ENCODE measurements at places on chromosomes 3 and 15.
A peak's percentile ranks its signal among the peaks of the same experiment; 100 is the strongest.

GRCh38 chr3:195084746-195085145 lies 186.2 kb downstream of the XXYLT1 start:
- no peak for DNase-seq

GRCh38 chr3:49028298-49028672 lies 913 bp downstream of the IMPDH2 start:
- no peak for DNase-seq

- DNase-seq: no peak
Observed at GRCh38 chr15:55998478-55998877, 5.1 kb upstream of the NEDD4 start.

DNA sequence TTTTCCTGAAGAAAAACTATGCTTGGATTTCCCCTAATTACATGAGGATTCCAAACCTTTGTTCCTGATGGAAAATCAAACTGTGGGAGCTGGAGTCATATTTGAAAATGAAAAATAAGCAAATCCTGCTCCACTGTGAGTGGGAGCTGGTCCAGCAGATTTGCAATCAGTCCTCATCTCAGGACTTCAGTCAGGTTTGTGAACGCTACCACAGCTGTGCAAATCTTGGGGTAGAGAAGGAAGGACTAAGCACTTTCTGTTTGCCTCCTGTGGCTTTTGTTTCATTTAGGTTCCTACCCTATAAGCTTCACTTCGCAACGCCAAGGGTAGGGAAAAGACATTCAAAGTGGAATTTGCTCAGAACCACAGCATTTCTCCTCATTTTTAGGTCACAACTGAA lies 238.2 kb downstream of the TUSC7 start:
- DNase-seq: no peak

- DNase-seq: no peak
Observed at GRCh38 chr15:91183596-91183995, 83.5 kb downstream of the SV2B start.

DNA sequence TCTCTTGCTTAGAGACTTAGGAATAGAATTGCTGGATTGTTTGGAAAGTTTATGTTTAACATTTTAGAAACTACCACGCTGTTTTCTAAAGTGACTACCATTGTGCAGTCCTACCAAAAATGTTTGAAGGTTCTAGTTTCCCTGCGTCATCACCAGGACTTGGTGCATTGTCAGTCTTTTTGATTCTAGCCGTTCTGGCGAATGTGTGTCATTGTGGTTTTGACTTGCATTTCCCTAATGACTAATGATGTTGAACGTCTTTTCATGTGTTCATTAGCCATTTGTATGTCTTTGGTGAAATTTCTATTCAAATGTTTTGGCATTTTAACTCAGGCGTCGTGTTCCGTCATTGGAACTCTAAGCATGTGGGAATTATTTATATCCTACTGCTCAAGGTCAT lies 58.0 kb downstream of the CHD2 start:
- peak; percentile 46 for DNase-seq

DNA sequence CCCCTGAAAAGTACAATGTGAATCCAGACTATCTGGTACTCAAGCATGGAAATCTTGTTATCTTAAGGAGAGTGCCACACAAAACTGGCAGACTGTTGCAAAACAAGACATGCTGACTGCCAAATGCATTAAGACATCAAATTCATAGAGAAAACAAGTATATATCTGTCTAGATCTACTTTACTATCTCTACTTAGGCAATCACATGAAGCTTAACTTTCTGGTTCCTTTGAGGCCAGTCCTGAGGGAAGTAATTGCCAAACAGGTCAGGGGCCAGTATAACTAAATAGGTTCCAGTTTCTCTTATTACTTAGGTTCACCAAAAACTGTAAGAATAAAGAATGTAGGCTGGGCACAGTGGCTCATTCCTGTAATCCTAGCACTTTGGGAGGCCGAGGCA lies 15.9 kb upstream of the SLC4A7 start:
- no peak for DNase-seq

GRCh38 chr15:69515508-69515907 lies 62.9 kb downstream of the RPLP1 start:
- DNase-seq: no peak

DNA sequence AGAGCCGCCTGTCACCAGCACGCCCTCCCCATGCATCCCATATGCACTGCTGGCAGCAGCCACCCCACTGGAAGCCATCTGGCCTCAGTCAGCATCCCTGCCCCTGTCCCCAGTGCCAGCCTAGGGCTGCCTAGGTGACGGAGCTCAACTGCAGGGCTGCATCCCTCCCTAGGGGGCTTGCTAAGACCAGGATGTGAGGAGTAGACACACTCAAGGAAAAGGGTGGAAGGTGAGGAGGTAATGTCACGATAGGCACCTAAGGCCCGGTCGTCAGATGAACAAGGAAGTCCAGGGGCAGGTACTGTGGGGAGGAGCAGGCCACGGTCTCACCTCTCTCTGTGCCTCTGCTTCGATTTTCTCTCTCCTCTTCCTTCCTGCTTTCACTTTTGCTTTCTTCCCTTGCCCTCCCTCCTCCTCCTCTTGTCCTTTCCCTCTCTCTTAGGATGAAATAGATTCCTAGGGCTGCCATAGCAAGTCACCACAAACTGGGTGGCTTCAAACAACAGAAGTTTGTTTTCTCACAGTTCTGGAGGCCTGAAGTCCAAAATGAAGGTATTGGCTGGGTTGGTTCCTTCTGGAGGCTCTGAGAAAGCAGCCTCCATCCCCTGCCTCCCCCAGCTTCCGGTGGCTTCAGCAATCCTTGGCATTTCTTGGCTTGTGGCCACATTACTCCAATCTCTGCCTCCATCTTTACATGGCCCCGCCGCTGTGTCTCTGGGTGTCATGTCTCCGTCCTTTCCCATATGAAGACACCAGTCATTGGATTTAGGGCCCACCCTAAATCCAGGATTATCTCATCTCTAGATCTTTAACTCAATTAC lies 298.3 kb downstream of the SHQ1 start:
- no peak for DNase-seq

GRCh38 chr3:126155819-126156218 lies 24.6 kb downstream of the ALDH1L1 start:
- DNase-seq: no peak

GRCh38 chr15:51692154-51692553 lies 10.9 kb downstream of the SCG3 start:
- DNase-seq: no peak

- DNase-seq: peak; percentile 44
Observed at GRCh38 chr3:153734777-153735551, 386.2 kb upstream of the ARHGEF26 start.

DNA sequence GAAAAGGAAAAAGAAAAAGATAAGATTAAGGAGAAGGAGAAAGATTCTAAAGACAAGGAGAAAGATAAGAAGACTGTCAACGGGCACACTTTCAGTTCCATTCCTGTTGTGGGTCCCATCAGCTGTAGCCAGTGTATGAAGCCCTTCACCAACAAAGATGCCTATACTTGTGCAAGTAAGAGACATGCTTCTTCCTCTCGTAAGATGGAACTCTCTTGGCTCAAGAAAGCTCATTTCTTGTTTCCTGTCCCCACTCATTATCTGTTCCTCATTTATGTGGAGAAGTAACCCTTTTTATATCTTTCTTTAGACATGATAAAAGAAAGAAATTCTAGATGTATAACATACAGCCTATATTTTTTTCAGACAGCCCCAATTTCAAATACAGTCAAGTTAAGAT lies 101.4 kb downstream of the KLHL25 start:
- no peak for DNase-seq

GRCh38 chr3:6444888-6445658 lies 415.8 kb upstream of the GRM7 start:
- DNase-seq: no peak

DNA sequence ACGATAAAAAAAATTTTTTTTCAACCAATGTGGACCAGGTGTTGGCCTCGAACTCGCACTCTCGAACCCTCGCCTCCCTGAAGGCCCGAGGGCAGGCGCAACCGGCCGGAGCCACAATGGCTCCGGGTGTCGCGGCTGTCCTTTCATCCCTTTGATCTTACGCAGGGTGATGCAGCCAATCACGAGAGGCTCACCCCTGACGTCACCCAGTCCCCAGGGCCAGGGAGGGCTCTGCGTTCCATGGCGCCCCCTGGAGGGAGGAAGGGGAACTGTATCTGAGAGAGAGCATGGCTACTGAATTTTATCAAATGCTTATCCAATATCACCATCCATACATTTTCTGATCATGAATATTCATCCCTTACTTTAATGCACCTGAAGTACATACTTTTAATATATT lies 15.4 kb upstream of the GMNC start:
- no peak for DNase-seq

- DNase-seq: no peak
Observed at GRCh38 chr3:59963676-59964075, 913.9 kb upstream of the CFAP20DC start.

DNA sequence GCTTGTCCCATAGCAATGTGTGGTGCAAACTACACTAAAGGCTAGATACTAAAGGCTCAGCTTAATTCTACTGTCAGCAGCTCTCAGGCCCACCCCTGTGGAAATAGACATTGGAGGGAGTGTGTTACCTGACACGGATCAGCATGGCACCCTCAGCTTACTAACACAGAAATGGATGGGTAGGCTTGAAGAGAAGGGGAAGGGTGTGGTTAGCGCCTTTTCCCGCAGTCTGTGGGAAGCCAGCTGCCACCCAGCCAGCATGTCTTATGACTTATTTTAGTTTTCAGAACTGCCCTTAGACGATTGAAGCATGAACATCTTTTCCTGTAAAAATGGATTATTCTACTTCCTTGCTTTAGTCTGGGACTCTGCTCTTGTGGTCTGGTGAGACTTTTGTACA lies 25.8 kb upstream of the ADPGK start:
- DNase-seq: no peak

DNA sequence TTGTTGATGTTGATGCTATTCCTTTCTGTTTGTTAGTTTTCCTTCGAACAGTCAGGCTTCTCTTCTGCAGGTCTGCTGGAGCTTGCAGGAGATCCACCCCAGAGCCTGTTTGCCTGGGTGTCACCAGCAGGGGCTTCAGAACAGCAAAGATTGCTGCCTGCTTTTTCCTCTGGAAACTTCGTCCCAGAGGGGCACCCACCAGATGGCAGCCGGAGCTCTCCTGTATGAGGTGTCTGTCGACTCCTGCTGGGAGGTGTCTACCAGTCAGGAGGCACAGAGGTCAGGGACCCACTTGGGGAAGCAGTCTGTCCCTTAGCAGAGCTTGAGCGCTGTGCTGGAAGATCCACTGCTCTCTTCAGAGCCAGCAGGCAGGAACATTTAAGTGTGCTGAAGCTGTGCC lies 303.2 kb downstream of the ZIC1 start:
- DNase-seq: no peak

- DNase-seq: no peak
Observed at GRCh38 chr15:96323319-96324145, 7.0 kb upstream of the NR2F2 start.

- peak; percentile 84 for DNase-seq
Observed at GRCh38 chr3:30440147-30440604, 166.2 kb upstream of the TGFBR2 start.

DNA sequence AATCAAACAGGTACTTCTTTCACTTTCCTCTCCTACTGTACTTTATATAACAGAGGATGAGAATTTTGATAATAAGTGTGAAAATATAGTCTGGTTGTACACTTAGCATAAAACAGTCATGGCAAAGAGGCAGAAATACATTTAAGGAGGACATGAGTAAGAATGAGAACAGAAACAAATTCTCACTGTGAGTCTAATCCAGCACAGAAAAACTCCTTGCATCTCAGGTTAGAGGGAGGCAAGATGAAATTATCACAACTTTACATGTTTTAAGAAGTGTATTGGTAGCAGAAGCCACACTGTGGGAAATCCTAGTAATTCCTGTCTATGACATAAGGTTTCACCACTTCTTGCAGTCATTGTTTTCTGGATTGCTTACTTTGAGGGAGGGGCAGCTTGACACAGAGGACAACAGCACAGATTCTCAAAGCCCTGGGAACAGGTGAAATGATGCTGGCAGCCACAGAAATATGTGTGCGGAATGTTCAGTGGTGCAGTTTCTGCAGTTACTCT lies 733.6 kb upstream of the GBE1 start:
- no peak for DNase-seq

DNA sequence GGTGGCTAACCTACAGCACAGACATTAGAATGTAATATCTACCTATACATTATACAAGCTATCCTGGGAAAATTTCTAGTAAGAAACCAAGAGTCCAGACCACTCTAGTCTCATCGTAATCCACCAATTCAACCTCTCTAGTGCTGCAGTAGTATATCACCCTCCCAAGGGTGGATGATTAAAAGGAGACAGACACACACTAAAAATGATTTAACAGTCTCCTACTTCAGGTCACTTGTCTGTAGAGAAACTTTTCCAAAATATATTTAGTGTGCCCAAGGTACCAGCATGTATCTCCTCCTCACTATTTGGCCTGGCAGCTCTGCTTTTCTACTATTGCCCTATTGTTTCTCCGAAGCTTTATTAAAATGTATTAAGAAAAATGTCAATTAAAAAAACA lies 45.0 kb downstream of the ZBTB20 start:
- no peak for DNase-seq

DNA sequence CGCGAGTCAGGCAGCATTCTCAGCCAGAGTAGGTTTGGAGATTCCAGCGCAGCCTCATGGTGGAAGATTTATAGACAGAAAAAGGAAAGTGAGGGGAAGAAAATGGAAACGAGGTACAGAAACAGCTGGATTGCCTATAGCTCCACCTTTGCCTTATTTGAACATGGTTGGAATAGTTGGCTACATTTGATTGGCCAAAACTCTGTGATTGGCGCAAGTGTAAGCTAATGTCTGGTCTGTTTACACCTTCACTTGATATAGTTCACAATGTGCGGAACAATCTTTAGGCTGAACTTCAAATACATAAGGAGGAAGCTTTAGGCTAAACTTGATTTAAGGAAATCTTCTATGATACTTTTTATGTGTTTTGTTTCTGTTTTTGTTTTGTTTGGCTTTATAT lies 1191.9 kb downstream of the NSUN3 start:
- no peak for DNase-seq

GRCh38 chr15:100134089-100134583 lies 207.6 kb downstream of the ADAMTS17 start:
- no peak for DNase-seq

- no peak for DNase-seq
Observed at GRCh38 chr3:70744536-70744935, 432.1 kb upstream of the MDFIC2 start.

DNA sequence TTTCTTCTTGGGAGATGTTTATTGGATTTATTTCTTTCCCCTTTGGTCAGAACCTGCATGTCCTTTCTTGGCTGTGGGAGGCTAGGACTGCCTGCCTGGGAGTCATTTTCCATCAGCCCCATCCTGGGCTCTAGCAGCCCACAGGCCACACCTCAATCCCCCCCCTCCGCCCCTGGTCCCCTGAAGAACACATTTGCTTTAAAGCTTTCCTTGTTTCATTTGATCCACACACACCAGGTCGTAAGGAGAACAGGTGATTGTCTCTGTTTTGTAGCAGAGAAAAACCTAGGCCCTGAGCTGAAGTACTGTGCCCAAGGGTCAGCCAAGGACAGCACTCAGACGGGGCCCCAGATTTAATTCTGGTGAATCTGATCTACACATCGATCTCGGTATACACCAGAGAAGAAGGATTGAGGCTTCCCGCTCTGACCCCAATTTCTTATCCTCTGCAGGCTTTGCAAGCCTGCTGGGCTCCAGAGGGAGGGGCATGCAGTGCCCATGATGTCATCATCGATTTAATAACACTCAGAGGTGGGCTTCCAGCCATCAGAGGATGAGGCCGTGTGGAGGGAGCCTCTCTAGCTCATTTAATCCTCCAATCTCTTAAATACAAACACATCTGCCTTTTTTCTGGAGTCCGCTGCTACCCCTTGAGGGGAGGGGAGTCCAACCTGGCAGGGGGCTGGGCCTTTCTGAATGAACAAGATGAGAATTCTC lies 1.7 kb upstream of the CLN6 start:
- no peak for DNase-seq

- no peak for DNase-seq
Observed at GRCh38 chr15:47741082-47741481, 23.8 kb downstream of the SEMA6D start.

All from AG10803 (cell line).